Ascending aorta (tissue), 2 donors: ENCODE measurements at places on chromosomes 12 and 14. TPM values are rescaled to one million over a fixed set of nuclear protein-coding genes. Genes with fewer than 3 reads are reported as not detected.

- no peak overlapping the region for H3K27ac ChIP-seq
- H3K27me3 ChIP-seq, result no peaks in the 10 kb centered on the region
- H3K4me1 ChIP-seq, result no peaks in the 10 kb centered on the region
- no peaks in the 10 kb centered on the region for H3K36me3 ChIP-seq
- no peak for DNase-seq
- H3K4me3 ChIP-seq, result no peak overlapping the region
Measured at GRCh38 chr14:22184830-22185168, 404.2 kb downstream of the DAD1 start.

DNA sequence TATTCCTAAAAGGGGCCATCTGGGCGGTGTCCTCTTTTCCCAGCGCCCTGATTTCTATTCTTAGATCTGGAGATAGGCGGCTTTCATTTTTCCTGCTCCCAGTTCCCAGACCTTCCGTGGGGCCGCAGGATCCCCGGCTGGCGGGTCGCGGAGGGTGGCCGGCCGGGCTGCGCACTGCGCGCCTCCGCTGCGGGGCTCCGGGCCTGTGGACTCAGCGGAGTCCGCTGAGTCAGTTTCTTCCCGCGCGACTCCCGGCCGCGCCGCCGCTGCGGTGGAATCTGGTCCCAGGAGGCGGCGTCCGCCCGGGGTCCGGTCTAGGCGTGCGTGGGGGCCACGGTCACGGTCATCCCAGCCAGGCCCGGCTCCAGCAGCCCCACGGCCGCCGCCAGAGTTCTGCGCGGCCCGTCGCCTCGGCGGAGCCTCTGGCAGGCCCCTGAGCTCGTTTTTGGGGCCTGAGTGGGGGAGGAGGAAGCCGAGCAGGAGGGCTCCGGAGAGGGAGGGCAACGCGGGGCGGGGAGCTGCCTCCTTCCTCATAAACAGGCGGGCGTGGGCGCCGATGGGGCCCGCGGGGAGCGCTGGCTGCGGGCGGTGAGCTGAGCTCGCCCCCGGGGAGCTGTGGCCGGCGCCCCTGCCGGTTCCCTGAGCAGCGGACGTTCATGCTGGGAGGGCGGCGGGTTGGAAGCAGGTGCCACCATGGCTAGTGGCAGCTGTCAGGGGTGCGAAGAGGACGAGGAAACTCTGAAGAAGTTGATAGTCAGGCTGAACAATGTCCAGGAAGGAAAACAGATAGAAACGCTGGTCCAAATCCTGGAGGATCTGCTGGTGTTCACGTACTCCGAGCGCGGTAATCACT, at the start of gene LRRK2:
LRRK2 (plus strand) TSS at position 559 of the 853 bp plus-strand sequence; CDS start at position 694, 135 bp downstream.
- no peaks in the 10 kb centered on the region for H3K27me3 ChIP-seq
- peak within 1 kb of the TSS; percentile 94 for H3K27ac ChIP-seq
- peaks cover 6% of the 10 kb centered on the region for H3K4me1 ChIP-seq
- DNase-seq, result peak; percentile 49
- H3K4me3 ChIP-seq, result peak within 1 kb of the TSS; percentile 82
- H3K36me3 ChIP-seq, result no peaks in the 10 kb centered on the region

GRCh38 chr14:65901595-65901994, 489.1 kb downstream of the FUT8 start:
- DNase-seq, result no peak
- H3K36me3 ChIP-seq, result no peaks in the 10 kb centered on the region
- no peak overlapping the region for H3K27ac ChIP-seq
- no peak overlapping the region for H3K4me3 ChIP-seq
- H3K27me3 ChIP-seq, result no peaks in the 10 kb centered on the region
- no peaks in the 10 kb centered on the region for H3K4me1 ChIP-seq

GRCh38 chr12:92502417-92503028, 200.3 kb upstream of the PLEKHG7 start:
- H3K4me1 ChIP-seq, result peaks cover 5% of the 10 kb centered on the region
- H3K27ac ChIP-seq, result peak overlapping the region; percentile 82
- H3K4me3 ChIP-seq, result no peak overlapping the region
- H3K36me3 ChIP-seq, result no peaks in the 10 kb centered on the region
- no peak for DNase-seq
- H3K27me3 ChIP-seq, result no peaks in the 10 kb centered on the region

- no peaks in the 10 kb centered on the region for H3K4me1 ChIP-seq
- H3K27ac ChIP-seq, result no peak overlapping the region
- DNase-seq, result no peak
- no peaks in the 10 kb centered on the region for H3K36me3 ChIP-seq
Measured at GRCh38 chr14:44420226-44420625, 86.9 kb downstream of the FSCB start.

DNA sequence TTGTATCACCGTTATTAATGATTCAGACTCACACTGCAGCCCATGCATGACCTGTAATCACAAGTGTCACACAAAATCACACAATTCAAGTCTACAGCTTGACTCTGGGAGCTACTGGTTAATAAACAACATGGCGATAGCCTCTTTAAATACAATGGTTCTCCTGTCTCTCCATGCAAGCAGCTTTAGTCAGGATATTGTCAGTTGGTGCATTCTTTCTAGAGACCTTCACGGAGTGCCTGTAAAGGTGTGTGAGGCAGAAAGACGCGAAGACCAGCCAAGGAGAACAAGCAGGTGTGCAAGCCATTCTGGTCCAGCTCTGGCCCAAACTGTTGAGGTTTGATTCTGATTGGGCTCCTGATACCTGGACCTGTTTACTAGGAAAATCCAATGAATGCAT, 40.0 kb upstream of the FOXN3 start:
- H3K4me3 ChIP-seq, result no peak overlapping the region
- no peak overlapping the region for H3K27ac ChIP-seq
- no peak for DNase-seq
- no peaks in the 10 kb centered on the region for H3K27me3 ChIP-seq

DNA sequence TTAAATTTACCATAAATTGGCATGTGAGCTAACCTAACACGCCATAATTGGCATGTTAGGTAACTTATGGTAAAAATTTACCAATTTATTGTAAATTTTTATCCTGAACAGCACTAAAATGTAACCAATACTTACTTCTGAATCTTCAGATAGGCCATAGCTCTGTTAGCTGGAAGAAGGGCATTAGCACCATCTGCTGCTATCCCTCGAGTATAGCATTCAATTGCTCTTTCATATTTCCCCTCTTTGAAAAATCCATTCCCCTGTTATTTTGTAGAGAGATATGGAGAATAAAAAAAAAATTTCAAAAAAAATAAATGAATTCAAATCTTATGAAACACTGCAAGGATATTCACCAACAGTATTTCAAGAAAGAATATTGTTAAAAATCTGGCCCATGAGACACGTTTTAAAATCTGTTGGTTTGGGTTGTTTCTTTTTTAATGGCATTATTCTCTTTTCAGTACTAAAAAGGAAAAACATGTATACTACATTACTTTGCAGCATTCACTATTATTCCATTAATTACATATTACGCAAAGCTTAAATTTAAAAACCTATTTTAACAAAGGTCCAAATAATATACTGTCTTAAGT, 19.1 kb downstream of the RPAP3 start:
- no peak for DNase-seq
- H3K4me3 ChIP-seq, result no peak overlapping the region
- no peak overlapping the region for H3K27ac ChIP-seq
- no peaks in the 10 kb centered on the region for H3K4me1 ChIP-seq
- no peaks in the 10 kb centered on the region for H3K27me3 ChIP-seq

DNA sequence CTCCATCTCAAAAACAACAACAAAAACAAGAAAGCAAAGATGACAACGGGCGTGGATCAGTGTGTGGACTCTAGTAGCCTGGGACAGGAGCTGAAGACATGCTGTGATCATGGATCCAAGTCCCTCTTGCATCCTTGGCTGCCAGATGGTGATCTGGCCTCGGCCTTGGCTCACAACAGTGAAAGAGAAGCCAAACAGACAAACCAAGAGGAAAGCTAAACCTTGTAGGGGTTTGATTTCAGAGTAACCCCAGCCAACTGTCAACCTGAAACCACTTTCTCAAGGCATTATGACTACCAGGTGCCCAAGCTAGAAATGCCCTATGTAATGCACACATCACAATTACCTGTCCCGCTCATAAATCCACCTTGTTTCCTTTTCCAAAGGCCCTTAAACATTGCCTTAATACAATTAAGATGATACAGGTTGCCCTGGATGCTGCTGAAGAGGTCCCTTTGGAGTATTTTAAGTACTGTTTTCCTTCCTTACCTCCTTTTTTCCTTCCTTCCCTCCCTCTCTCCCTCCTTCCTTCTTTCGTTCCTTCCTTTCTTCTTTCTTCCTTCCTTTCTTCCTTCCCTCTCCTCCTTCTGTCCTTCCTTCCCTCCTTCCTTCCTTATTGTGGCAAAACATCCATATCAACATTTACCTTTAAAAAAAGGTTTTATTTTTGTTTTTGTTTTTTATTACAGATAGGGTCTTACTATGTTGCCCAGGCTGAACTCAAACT, 41.4 kb upstream of the NINJ2 start:
- no peaks in the 10 kb centered on the region for H3K36me3 ChIP-seq
- no peak overlapping the region for H3K4me3 ChIP-seq
- H3K4me1 ChIP-seq, result no peaks in the 10 kb centered on the region
- H3K27me3 ChIP-seq, result no peaks in the 10 kb centered on the region
- DNase-seq, result no peak
- no peak overlapping the region for H3K27ac ChIP-seq

- H3K4me1 ChIP-seq, result peaks cover 20% of the 10 kb centered on the region
- H3K27me3 ChIP-seq, result no peaks in the 10 kb centered on the region
- peaks cover 39% of the 10 kb centered on the region for H3K36me3 ChIP-seq
- no peak for DNase-seq
Measured at GRCh38 chr14:64440494-64440893, 24.8 kb upstream of the AKAP5 start.

DNA sequence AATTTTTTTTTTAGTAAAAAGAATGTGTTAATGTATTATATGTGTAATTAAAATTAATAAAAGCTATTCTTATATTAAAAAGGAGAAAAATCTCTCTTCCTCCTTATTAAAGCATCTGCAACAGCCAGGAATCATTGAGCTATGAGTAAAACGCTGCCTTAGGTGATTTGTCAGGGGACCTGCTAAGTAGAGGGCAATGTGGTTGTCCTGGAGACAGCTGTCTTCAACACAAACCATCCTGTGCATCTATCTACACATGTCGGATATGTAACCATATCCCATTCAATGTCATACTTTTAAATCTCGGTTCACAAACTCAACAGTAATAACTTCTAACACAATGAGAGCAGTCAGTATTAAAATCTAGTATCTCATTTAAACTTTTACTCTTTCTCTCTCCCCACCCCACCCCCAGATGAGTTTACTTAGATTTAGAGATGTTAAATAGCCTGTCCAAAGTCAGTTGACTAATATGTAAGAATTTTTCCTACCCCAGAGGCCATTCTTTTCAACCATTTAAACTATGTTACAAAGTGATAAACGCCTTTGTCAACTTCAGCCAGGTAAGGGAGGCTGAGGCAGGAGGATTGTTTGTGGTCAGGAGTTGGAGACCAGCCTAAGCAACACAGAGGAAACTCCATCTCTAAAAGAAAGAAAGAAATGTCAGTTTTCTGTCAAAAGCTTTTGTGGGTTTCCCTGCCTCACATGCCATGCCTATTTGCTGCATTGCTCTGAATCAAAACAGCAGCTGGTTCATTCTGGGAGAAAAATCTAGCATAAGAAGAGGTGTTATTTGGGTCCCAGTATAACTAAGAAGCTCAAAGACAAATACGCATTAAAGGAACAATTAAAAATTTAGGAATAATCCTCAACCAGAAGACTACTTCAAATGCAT, 413.7 kb upstream of the CCDC196 start:
- no peaks in the 10 kb centered on the region for H3K27me3 ChIP-seq
- H3K27ac ChIP-seq, result no peak overlapping the region
- H3K4me3 ChIP-seq, result no peak overlapping the region
- no peaks in the 10 kb centered on the region for H3K4me1 ChIP-seq

DNA sequence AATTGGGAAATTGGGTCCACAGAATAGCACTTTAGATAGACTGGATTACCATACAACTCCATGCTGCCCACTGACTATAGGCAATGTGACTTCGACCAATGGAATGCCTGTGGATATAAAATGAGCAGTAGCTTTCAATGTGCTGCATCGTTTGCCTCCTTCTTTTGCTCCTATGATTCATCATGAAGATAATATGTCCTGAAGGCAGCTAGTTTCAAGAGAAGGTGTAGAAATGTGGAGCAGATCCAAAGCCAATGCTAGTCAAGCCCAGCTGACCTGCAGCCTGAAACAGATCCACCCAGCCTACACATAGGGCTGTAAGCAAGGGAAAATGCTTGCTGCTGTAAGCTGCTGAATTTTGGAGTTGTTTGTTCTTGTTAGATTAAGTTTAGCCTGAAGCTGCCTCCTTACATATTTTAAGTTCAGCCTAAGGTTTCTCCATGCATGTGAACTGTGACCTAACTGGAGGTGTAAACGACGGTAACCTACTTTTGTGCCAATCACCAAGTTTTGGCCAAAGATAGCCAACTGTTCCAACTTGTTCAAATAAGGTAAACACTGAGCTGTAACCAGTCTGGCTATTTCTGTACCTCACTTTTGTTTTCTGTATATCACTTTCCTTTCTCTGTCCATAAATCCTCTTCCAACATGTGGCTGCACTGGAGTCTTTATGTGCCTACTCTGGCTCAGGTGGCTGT, 169.1 kb upstream of the AVPR1A start:
- DNase-seq, result no peak
- H3K4me1 ChIP-seq, result no peaks in the 10 kb centered on the region
- H3K4me3 ChIP-seq, result no peak overlapping the region
- H3K27me3 ChIP-seq, result no peaks in the 10 kb centered on the region
- H3K36me3 ChIP-seq, result no peaks in the 10 kb centered on the region

- no peaks in the 10 kb centered on the region for H3K36me3 ChIP-seq
- no peak for DNase-seq
- H3K4me1 ChIP-seq, result no peaks in the 10 kb centered on the region
- no peak overlapping the region for H3K4me3 ChIP-seq
- no peak overlapping the region for H3K27ac ChIP-seq
Measured at GRCh38 chr12:64806593-64807460, 17.6 kb upstream of the TBC1D30 start.

DNA sequence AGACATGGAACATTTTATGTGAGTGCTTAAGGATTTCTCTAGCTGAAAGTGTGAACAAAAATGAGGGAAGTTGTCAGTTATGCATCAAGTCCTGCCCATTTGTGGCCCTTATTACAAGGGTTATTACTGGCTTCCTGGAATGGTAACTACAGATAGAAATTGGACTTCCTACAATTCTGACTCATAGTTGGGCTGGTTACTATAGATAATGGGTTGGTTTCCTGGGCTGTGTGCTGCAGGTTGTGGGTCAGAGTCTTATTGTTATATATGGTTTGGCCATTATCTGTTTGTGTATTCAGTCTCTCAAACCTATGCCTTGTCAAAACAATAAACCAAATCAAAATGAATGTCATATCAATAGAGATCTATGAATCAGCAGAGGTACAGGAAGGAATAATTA, 313.7 kb downstream of the ADAMTS20 start:
- no peak for DNase-seq
- no peak overlapping the region for H3K4me3 ChIP-seq
- H3K27ac ChIP-seq, result no peak overlapping the region
- H3K36me3 ChIP-seq, result no peaks in the 10 kb centered on the region
- H3K27me3 ChIP-seq, result no peaks in the 10 kb centered on the region

- no peak overlapping the region for H3K4me3 ChIP-seq
- no peaks in the 10 kb centered on the region for H3K36me3 ChIP-seq
- H3K27ac ChIP-seq, result no peak overlapping the region
- DNase-seq, result no peak
Measured at GRCh38 chr14:97415907-97416306, 618.7 kb downstream of the VRK1 start.

HOXC5 gene
- not detected for total RNA-seq

MYH6 gene
- total RNA-seq, result not detected

GPR137C gene
- total RNA-seq, result not detected

LMO3 gene
- 20.2 TPM for total RNA-seq

KRT1 gene
- total RNA-seq, result not detected

COX8C gene
- total RNA-seq, result not detected

ACOT4 gene
- total RNA-seq, result 1.9 TPM
